Breast epithelium (tissue), 4 donors: ENCODE measurements at places on chromosomes 4 and X. TPM values are rescaled to one million over a fixed set of nuclear protein-coding genes. Genes with fewer than 3 reads are reported as not detected.

GRCh38 chr4:83138946-83139345 lies 24.4 kb upstream of the PLAC8 start:
- DNase-seq: no peak
- H3K27ac ChIP-seq: no peak overlapping the region
- no peaks in the 10 kb centered on the region for H3K4me1 ChIP-seq
- no peak overlapping the region for H3K4me3 ChIP-seq

GRCh38 chrX:12866451-12867377 lies at the start of gene TLR7:
Gene TLR7, plus strand, starts transcription at chrX:12867072. Its CDS starts 507 bp downstream, at chrX:12867579.
- no peak within 1 kb of the TSS for H3K27ac ChIP-seq
- no peak for DNase-seq
- no peaks in the 10 kb centered on the region for H3K36me3 ChIP-seq
- no peaks in the 10 kb centered on the region for H3K27me3 ChIP-seq
- no peaks in the 10 kb centered on the region for H3K4me1 ChIP-seq

- H3K4me3 ChIP-seq: no peak overlapping the region
- no peaks in the 10 kb centered on the region for H3K4me1 ChIP-seq
- H3K27me3 ChIP-seq: no peaks in the 10 kb centered on the region
- no peaks in the 10 kb centered on the region for H3K36me3 ChIP-seq
These were observed 36.8 kb upstream of the VMA21 start for GRCh38 chrX:151359931-151360871.

- no peak overlapping the region for H3K4me3 ChIP-seq
- no peaks in the 10 kb centered on the region for H3K27me3 ChIP-seq
- peaks cover 3% of the 10 kb centered on the region for H3K36me3 ChIP-seq
- DNase-seq: no peak
These were observed 29.1 kb downstream of the NAF1 start for GRCh38 chr4:163137581-163137980.

DNA sequence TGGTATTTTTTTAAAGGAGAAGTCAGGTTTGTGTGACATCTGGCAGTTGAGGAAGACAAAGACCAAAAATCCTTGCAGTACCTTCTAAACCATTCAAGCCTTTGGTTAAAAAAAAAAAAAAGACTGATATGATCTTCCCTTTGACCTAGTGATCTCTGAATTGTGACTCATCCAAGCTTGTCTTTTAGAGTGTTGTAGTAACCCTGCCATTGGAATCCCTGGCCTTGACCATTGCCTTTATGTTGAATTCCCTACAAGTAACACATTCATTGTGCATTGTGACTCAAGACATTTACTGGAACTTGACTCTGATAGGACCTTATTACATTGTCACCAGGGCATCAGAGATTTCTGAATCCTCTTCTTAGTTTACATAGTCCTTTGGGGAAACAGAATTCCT lies 1469.0 kb downstream of the TECRL start:
- H3K36me3 ChIP-seq: no peaks in the 10 kb centered on the region
- H3K4me1 ChIP-seq: no peaks in the 10 kb centered on the region
- no peak overlapping the region for H3K4me3 ChIP-seq
- DNase-seq: no peak
- no peaks in the 10 kb centered on the region for H3K27me3 ChIP-seq

- no peak overlapping the region for H3K27ac ChIP-seq
- H3K36me3 ChIP-seq: no peaks in the 10 kb centered on the region
- H3K4me3 ChIP-seq: no peak overlapping the region
- no peaks in the 10 kb centered on the region for H3K27me3 ChIP-seq
These were observed 441.6 kb downstream of the GBA3 start for GRCh38 chr4:23134331-23134730.

GRCh38 chr4:162557516-162558106 lies 393.8 kb upstream of the FSTL5 start:
- no peak overlapping the region for H3K4me3 ChIP-seq
- no peak overlapping the region for H3K27ac ChIP-seq
- no peaks in the 10 kb centered on the region for H3K27me3 ChIP-seq
- DNase-seq: no peak
- no peaks in the 10 kb centered on the region for H3K36me3 ChIP-seq

DNA sequence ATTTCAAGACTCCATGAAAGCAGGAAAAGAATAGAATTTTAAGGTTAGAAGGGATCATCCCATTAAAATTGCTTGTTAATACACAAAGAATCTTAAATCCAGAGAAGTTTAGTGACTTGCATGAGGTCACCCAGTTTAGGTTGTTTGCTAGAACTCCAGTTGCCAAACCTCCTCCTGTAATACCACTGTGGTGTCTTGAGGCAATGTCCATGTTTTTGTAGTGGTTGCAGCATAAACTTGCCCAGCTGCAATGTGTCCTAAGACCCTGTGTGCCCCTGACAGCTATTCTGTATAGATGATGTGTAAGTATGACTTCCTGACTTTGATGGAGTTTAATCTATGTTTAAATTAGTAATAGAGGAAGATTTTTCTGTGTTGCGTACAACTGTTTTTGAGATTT lies 6.3 kb downstream of the SFRP2 start:
- H3K4me3 ChIP-seq: no peak overlapping the region
- H3K27ac ChIP-seq: peak overlapping the region; percentile 31
- DNase-seq: no peak
- H3K4me1 ChIP-seq: no peaks in the 10 kb centered on the region
- H3K36me3 ChIP-seq: no peaks in the 10 kb centered on the region

DNA sequence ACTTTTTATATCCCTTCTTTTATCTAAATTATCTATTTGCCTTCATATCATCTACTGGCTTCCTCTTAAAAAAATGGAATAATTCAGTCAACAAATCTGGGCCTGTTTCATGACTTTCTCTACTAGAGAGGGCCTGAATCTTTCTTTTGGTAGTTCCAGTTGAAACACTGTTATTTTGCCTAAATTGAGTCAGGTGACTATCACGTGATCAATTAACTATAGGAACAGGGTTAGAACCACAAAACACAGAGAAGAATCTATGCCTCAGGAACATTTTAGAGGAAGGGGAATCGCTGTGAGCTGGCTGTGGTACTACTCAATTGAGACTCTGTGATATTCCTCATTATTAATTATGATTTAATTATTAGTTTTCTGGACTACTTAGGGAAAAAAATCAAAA lies 736.7 kb upstream of the PITX2 start:
- H3K4me1 ChIP-seq: no peaks in the 10 kb centered on the region
- H3K27ac ChIP-seq: no peak overlapping the region
- no peaks in the 10 kb centered on the region for H3K27me3 ChIP-seq
- H3K36me3 ChIP-seq: no peaks in the 10 kb centered on the region
- no peak for DNase-seq

GRCh38 chrX:94400488-94400887 lies 726.5 kb downstream of the FAM133A start:
- H3K4me1 ChIP-seq: no peaks in the 10 kb centered on the region
- no peak overlapping the region for H3K4me3 ChIP-seq
- H3K27ac ChIP-seq: no peak overlapping the region
- peak; percentile 72 for DNase-seq

- H3K4me1 ChIP-seq: no peaks in the 10 kb centered on the region
- H3K27ac ChIP-seq: no peak overlapping the region
These were observed 376.4 kb downstream of the KCTD8 start for GRCh38 chr4:44071959-44072955.

GRCh38 chrX:40209951-40210617 lies 112.3 kb upstream of the BCOR start:
- no peaks in the 10 kb centered on the region for H3K36me3 ChIP-seq
- no peaks in the 10 kb centered on the region for H3K4me1 ChIP-seq
- H3K27ac ChIP-seq: no peak overlapping the region
- no peaks in the 10 kb centered on the region for H3K27me3 ChIP-seq

DNA sequence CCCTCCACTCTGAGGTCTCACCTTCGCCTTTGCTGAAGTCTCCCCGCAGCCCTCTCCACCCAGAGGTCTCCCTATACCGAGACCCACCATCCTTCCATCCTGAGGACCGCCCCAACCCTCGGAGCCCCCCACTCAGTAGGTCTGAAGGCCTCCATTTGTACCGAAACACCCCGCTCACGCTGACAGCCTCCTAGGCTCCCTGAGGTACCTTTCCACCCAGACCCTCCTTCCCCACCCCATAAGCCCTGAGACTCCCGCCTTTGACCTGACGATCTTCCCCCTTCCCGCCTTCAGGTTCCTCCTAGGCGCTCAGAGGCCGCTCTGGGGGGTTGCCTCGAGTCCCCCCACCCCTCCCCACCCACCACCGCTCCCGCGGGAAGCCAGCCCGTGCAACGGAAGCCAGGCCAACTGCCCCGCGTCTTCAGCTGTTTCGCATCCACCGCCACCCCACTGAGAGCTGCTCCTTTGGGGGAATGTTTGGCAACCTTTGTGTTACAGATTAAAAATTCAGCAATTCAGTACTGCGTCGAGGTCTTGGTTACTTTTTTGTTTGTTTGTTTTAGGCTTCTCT lies 5.0 kb downstream of the SOD3 start:
- H3K27ac ChIP-seq: no peak overlapping the region
- H3K4me3 ChIP-seq: peak overlapping the region; percentile 26
- DNase-seq: no peak
- no peaks in the 10 kb centered on the region for H3K4me1 ChIP-seq
- H3K36me3 ChIP-seq: no peaks in the 10 kb centered on the region
- H3K27me3 ChIP-seq: peaks cover 14% of the 10 kb centered on the region

DNA sequence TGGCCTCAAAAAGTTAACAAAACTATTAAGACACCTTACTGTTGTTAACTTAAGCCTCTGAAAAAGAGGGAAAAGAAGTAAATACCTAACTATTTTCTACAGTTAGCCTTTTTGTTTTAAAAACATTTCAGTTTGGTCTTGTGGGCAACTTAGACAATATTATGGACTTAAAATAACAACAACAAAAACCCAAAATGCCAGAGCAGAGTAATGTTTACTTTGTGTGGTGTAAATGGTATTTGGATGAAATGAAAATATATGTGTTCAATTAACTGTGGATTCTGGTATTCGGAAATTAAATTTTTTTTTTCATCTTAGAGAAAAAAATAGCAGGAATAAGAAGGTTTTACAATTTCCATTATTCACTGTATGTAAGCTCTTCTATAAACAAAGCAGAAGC lies 79.6 kb upstream of the NPNT start:
- no peaks in the 10 kb centered on the region for H3K27me3 ChIP-seq
- DNase-seq: no peak
- no peak overlapping the region for H3K4me3 ChIP-seq
- no peaks in the 10 kb centered on the region for H3K36me3 ChIP-seq
- no peaks in the 10 kb centered on the region for H3K4me1 ChIP-seq
- no peak overlapping the region for H3K27ac ChIP-seq

DNA sequence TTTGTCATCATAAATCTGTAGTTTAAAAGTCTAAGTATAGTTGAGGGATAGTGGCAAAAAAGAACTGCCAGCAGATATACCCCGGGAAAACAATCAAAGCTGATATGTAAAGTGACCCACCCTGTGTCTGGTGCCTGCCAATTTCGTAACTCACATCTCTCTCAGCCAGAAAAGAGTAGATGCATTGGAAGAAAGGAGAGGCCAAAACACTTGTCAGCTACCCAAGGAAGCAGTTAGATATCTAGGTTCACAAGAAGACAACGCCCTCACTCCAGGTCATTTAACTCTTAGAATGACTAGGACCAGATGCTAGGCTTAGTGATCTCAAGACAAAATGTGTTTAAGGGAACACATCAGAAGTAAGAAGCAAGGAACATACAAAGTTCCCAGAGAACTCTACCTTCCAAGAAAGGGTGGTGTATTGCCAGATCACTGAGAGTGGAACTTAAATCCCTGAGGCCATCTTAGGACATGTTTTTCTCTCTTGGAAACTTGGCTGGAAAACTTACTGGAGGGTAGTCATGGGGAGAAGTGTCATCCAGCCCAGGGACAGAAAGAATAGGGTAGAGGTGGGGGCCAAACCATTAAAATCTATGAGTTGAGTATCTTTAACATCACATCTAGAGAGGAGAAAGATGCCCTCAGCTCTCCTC lies 125.9 kb downstream of the SHISA3 start:
- no peaks in the 10 kb centered on the region for H3K27me3 ChIP-seq
- H3K4me3 ChIP-seq: no peak overlapping the region
- no peak overlapping the region for H3K27ac ChIP-seq
- DNase-seq: no peak

GRCh38 chr4:95000076-95000648 lies 242.4 kb downstream of the BMPR1B start:
- no peak overlapping the region for H3K4me3 ChIP-seq
- no peaks in the 10 kb centered on the region for H3K4me1 ChIP-seq
- H3K27ac ChIP-seq: no peak overlapping the region
- H3K36me3 ChIP-seq: no peaks in the 10 kb centered on the region
- H3K27me3 ChIP-seq: no peaks in the 10 kb centered on the region
- DNase-seq: no peak

DNA sequence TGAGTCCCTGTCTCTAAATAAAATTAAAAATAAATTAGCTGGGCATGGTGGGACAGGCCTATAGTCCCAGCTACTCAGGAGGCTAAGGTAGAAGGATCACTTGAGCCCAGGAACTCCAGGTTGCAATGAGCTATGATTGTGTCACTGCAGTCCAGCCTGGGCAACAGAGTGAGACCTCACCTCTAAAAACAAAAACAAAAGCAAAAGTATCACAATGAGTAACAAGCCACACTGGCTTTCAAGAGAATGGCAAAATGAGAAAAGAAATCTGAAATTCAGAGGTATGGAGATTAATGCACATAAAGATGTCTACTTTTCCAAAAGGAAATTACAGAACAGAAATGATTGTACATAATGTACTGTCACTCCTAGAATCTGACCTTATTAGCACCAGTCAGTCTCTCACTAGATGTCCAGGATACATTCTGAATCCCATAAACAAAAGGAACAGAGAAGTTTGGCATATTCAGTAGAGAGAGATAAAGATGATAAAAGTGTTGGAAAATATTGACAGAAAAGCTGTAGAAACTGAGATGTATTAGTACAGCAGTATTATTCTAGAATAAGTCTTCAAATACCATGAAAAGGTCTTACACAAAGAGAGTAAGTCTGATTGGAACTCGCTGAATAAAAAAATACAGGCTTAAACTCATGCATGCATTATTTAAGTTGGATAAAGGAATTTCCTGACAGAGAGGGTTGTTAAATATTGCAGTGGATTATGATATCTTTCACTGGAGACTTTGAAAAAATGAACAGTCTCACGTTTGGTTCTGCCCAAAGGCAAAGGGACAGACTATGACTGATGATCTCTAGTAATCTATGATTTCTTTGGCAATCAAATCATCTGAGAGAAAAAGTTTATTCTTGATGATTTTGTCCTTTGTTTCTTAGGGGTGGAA lies 102.5 kb downstream of the SH3RF1 start:
- H3K4me1 ChIP-seq: no peaks in the 10 kb centered on the region
- no peak for DNase-seq
- H3K27me3 ChIP-seq: no peaks in the 10 kb centered on the region
- H3K27ac ChIP-seq: no peak overlapping the region

DNA sequence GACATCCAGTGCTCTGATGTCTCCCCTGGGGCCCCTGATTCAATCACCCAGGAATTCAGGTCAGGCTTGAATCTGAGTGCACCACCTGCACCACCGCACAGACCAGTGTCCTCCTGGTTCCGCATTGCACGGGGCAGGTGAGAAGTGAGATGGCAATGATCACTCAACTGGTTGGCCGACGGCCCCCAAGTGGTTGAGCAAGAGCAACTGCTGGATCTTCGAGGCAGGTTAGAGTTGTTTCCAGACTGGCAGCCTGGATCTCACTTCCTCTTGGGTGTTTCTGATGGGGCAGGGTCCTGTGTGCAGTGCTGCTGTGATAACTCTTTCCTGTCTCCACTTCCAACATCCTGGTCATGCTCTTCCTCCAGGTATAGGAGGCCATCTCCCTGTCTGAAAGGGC lies 50.4 kb downstream of the C4orf50 start:
- H3K27ac ChIP-seq: no peak overlapping the region
- no peak for DNase-seq
- peaks cover 28% of the 10 kb centered on the region for H3K27me3 ChIP-seq
- H3K36me3 ChIP-seq: no peaks in the 10 kb centered on the region

Gene SMIM31
- total RNA-seq: 0.66 TPM

Gene CXCL8
- 33.7 TPM for total RNA-seq

Gene NLRP2B
- 0.16 TPM for total RNA-seq

Gene PRDM8
- 1.2 TPM for total RNA-seq

Gene TMEM35A
- 0.33 TPM for total RNA-seq

Gene PNMA6F
- not detected for total RNA-seq

Gene ZNF330
- 68.0 TPM for total RNA-seq

Gene USP26
- not detected for total RNA-seq

Gene FNIP2
- total RNA-seq: 70.4 TPM

Gene TCEANC
- 5.2 TPM for total RNA-seq

Gene NXF2B
- total RNA-seq: not detected
